Vagina (tissue), 2 donors: ENCODE measurements at places on chromosomes 12 and 14.

DNA sequence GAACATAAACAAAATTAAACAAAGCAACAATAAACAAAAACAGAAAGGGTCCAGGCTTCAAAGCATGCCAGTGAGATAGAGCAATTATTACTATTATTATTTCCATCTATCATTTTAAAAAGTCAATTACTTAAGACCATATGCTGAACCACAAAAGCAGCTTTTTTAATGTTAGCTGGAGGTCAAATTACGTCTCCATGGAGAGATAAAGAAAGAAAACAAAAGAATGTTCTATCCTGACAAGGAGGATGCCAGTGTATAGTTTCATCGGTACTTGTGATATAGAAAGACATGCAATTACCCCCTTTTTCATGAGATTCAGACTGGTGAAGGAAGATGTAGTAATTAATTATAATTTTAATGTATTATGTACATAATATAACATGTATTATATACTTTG is 81.6 kb upstream of the DCN start:
- H3K4me1 ChIP-seq = peaks cover 4% of the 10 kb centered on the region
- H3K36me3 ChIP-seq = no peaks in the 10 kb centered on the region
- no peak overlapping the region for H3K4me3 ChIP-seq
- DNase-seq = no peak
- no peak overlapping the region for H3K27ac ChIP-seq

DNA sequence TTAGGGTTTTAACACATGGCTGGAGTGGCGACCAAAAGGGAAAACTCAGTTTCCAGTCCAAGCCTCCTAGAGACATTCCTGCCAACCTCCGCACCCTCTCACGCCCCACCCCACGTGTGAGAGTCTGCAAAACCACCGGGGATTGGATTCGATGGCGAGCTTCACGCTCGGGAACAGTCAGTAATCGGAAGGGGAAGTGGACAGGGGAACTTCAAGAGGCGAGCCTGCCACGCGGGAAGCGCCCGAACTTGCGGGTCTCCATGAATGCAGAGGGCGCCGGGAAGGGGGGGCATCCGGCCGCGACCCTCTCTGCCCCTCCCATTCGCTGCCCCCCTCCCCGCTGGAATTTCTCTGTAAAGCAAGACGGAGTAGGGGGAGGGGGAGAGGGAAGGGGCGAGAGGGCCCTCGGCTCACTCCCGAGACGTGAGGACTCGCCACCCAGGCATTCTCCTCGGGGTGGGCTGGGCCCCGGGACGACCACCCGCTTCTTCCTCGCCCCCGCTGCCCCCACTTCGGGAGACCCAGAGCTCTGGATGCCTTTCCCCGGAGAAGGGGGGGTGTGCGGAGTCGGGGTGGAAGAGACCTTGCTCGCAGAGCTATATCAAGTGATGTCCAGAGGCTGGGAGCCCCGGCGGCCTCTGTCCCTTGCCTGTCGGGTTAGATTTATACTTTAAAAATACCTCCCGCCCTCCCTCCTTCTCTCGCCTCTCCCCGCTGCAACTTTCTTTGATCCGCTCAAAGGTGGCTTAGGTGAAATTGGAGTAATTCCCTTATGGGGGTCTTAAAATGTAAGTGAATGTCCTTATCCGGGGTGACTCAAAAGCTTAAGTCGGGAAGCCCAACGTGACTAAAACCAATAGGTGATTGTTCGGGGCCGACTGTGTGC is 2.5 kb upstream of the CCND2 start:
- peak overlapping the region; percentile 97 for H3K27ac ChIP-seq
- no peaks in the 10 kb centered on the region for H3K27me3 ChIP-seq

- no peak overlapping the region for H3K27ac ChIP-seq
- H3K36me3 ChIP-seq = peaks cover 11% of the 10 kb centered on the region
- H3K4me3 ChIP-seq = no peak overlapping the region
Observed at GRCh38 chr12:56679883-56680575, 8.1 kb downstream of the PTGES3 start.

DNA sequence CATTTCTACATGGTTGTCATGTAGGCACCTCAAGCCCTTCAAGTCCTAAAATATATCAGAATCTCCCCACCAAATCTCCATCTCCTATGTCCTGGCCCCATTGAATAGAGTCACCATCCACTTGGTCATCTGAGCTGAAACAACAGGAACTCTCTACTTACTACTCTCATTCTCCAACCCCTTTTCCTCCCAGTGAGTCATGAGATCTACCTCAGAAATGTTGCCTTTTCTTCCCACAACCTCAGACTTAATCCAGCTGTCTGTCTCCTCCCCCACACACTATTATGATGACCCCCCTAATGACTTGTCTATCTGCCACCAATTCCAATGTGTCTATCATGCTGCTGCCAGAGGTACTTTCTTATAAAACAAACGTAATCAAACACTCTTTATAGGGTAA is 72.3 kb upstream of the TMEM263 start:
- H3K4me1 ChIP-seq = no peaks in the 10 kb centered on the region
- DNase-seq = no peak
- no peak overlapping the region for H3K4me3 ChIP-seq
- no peak overlapping the region for H3K27ac ChIP-seq

- H3K36me3 ChIP-seq = peaks cover 36% of the 10 kb centered on the region
- H3K27ac ChIP-seq = no peak overlapping the region
- DNase-seq = no peak
- peaks cover 27% of the 10 kb centered on the region for H3K4me1 ChIP-seq
Observed at GRCh38 chr12:46357438-46358324, 14.9 kb downstream of the SLC38A2 start.

GRCh38 chr12:110782094-110782493 is 39.4 kb upstream of the PPP1CC start:
- H3K27ac ChIP-seq = no peak overlapping the region
- no peaks in the 10 kb centered on the region for H3K4me1 ChIP-seq
- DNase-seq = no peak
- no peaks in the 10 kb centered on the region for H3K36me3 ChIP-seq
- H3K4me3 ChIP-seq = no peak overlapping the region
- H3K27me3 ChIP-seq = no peaks in the 10 kb centered on the region

GRCh38 chr14:103708750-103709187 is 6.5 kb downstream of the XRCC3 start:
- no peak overlapping the region for H3K4me3 ChIP-seq
- H3K4me1 ChIP-seq = peaks cover 65% of the 10 kb centered on the region
- no peak overlapping the region for H3K27ac ChIP-seq
- no peak for DNase-seq

DNA sequence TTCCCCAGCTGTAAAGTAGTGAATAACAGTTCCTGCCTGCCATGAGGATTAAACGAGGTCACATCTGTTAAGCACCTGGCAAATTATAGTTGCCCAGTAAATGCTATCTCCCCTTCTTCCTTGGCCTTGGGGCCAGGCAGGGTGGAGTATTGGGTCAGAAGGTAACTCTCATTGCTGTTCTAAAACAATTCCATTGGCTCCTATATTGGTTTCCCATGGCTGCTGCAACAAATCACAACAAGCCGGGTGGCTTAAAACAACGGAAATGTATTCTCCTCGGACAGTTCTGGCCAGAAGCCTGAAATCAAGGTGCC is 31.9 kb downstream of the MMAB start:
- no peak overlapping the region for H3K4me3 ChIP-seq
- no peaks in the 10 kb centered on the region for H3K36me3 ChIP-seq
- no peak for DNase-seq
- H3K4me1 ChIP-seq = peaks cover 3% of the 10 kb centered on the region
- no peaks in the 10 kb centered on the region for H3K27me3 ChIP-seq

GRCh38 chr12:52063981-52064649 is 5.7 kb upstream of the ATG101 start:
- no peak overlapping the region for H3K4me3 ChIP-seq
- H3K27me3 ChIP-seq = no peaks in the 10 kb centered on the region
- peaks cover 3% of the 10 kb centered on the region for H3K4me1 ChIP-seq
- no peak for DNase-seq
- peak overlapping the region; percentile 49 for H3K27ac ChIP-seq

DNA sequence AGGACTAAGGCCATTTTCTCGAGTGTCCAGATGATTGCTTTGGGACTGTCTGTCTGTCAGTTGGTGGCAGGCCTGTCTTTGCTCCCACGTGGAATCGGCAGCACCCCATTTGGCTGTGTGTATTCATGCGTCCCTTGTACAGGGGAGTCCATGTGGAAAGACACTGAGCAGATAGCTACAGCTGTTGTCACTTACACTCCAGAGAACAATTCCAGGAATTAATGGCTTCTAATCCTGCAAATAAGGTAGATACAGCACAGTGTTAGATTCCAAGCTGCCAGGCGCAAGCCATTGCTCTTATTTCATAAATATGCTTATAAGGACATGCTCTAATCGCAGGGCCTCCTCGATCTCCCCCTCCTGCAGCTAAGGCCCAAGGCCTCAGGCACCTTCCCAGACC is 208.8 kb downstream of the VRK1 start:
- DNase-seq = no peak
- H3K36me3 ChIP-seq = no peaks in the 10 kb centered on the region
- no peaks in the 10 kb centered on the region for H3K27me3 ChIP-seq
- H3K4me3 ChIP-seq = no peak overlapping the region
- no peaks in the 10 kb centered on the region for H3K4me1 ChIP-seq

DNA sequence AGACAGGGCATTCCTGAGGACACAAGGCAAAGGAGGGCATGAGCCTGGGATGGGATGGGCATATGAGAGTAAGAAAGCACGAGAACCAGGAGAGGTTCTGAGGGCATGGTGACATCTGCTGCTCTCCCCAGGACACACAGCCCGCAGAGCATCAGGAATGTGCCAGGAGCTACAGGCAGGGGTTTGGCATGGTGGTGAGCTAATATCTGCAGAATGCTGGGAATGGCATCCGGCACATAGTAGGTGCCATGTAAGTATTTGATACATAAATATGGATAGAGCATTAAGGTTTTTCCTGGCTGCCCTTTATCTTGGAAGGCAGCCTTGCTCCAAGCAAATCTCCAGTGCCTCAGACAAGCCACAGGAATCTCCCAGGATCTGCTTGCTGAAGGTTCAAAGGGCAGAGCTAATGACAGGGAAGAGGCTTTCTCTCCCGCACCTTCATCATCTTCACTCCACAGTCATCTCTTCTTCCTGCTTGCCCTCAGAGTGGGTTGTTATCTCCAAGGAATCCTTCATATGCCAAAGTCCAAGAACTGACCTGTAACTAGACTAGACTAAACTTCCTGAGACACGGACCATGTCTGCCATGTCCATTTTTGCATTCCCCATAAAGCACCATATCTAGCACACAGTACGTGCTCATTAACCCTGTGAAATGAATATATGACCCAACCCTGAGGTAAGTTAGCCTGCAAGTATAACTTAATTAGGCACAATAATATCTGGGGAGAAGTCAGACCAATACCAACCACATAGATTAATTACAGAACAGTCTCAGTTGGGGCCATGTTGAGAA is 62.0 kb upstream of the SCN8A start:
- no peaks in the 10 kb centered on the region for H3K27me3 ChIP-seq
- H3K4me1 ChIP-seq = peaks cover 6% of the 10 kb centered on the region
- no peaks in the 10 kb centered on the region for H3K36me3 ChIP-seq
- no peak overlapping the region for H3K4me3 ChIP-seq

- H3K4me3 ChIP-seq = no peak overlapping the region
- no peaks in the 10 kb centered on the region for H3K4me1 ChIP-seq
- no peak for DNase-seq
- no peaks in the 10 kb centered on the region for H3K36me3 ChIP-seq
- no peak overlapping the region for H3K27ac ChIP-seq
Observed at GRCh38 chr12:77089686-77090220, 24.4 kb upstream of the E2F7 start.

DNA sequence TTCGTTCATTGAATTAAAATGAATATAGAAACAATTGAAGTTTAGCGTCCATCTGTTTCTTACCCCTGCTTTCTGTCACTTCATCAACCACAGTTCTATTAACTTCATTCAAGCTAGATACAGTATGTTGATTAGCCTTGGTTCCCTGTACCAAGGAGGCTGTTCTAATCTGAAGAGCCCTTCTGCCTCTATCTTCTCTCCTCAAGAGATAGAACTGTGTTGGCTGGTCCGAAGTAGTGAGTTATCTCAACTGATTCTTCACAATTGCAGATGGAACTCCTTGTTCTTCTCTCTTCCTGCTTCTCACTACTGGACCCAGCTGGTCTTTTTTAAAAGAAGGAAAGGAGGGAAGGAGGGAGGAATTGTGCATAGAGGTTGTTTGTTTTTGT is 82.1 kb upstream of the TRAF3 start:
- H3K27me3 ChIP-seq = no peaks in the 10 kb centered on the region
- no peak for DNase-seq
- peaks cover 22% of the 10 kb centered on the region for H3K4me1 ChIP-seq
- no peaks in the 10 kb centered on the region for H3K36me3 ChIP-seq

- no peak overlapping the region for H3K4me3 ChIP-seq
- no peak for DNase-seq
- H3K27ac ChIP-seq = peak overlapping the region; percentile 37
- H3K27me3 ChIP-seq = no peaks in the 10 kb centered on the region
- H3K36me3 ChIP-seq = no peaks in the 10 kb centered on the region
Observed at GRCh38 chr14:95471016-95471415, 45.4 kb downstream of the SYNE3 start.

- no peak overlapping the region for H3K4me3 ChIP-seq
- H3K27ac ChIP-seq = no peak overlapping the region
- H3K36me3 ChIP-seq = no peaks in the 10 kb centered on the region
- H3K27me3 ChIP-seq = no peaks in the 10 kb centered on the region
Observed at GRCh38 chr14:97251491-97252155, 454.4 kb downstream of the VRK1 start.

DNA sequence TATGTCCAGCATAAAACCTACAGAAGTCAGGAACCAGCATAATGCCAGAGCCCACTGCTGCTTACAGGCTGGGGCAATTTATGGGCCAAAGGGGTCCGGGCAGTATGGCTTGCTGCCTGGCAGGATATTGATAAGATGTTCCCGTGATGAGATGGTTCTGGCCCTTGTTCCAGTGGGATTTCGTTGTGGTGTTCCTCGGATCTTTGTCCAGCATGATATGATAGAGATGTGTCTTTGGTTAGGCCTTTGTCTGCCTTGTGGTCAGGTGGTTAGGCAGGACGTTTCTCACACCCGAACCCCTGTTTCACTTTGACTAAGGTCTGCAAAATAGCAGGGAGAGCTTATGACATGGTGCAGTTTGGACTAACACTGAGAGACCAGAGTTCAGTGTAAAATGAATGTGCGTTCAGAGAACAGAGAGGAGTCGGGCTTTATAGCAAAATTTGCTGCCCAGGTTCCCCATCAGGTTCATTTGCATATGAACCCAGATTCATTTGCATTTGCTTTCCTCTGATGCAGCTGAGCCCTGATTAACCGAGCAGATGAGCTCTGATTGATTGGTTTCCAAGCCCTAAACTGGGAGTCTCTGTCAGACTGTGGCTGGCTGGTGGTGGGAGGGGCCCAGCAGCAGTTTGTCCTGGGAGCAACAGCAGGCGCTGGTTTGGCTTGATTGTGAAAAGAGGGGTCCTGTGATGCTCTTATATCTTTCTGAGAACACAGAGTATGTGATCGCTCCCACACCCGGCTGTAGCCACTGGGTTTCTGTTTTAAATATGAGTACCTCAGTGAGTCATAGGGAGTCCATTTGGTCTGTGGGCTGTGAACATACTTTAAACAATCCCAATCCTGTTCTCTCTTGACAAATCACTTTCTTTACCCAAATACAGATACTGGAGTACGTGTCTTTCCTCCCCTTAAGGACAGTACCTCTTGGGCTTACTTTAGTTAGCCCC is 156.3 kb upstream of the PZP start:
- H3K4me1 ChIP-seq = no peaks in the 10 kb centered on the region
- H3K4me3 ChIP-seq = peak overlapping the region; percentile 4
